ENCODE measurements at places on chromosomes 13 and 19.

DNA sequence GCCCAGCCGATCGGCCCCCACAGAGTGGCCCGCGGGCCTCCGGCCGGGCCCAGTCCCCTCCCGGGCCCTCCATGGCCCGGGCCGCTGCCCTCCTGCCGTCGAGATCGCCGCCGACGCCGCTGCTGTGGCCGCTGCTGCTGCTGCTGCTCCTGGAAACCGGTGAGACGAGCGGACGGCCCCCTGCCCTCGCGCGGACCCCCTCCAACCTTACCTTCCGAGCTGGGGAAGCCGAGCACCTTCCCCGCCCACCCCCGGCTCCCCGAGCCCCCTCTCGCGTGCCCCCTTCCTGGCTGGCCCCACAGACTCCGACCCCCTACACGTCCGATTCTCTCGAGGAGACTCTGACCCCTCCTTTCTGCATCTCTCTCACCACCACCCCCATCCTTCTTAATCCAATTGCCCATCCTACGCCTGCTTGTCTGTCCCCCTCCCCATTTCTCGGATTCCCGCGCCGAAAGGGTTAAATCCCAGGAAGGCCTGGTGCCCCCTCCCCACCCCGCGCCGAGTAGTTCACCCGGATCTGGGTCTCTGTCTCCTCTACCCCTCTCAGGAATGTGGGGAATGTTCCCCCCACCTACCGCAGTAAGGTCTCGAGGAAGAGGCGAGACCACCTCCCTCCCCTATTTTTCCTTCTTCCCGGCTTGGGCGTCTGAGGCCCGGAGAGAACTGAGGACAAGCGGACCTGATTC lies 502 bp downstream of the NECTIN2 start:
- DNase-seq, result peak; percentile 64

DNA sequence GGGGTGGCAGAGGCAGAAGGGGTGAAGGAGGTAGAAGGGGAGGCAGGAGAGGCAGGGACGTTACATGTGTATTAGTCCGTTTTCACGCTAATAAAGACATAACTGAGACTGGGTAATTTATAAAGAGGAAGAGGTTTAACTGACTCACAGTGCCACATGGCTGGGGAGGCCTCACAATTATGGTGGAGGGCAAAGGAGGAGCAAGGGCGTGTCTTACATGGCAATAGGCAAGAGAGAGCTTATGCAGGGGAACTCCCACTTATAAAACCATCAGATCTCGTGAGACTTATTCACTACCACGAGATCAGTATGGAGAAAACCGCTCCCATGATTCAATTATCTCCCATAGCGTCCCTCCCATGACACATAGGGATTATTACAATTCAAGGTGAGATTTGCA lies 19.0 kb upstream of the ACOD1 start:
- no peak for DNase-seq

DNA sequence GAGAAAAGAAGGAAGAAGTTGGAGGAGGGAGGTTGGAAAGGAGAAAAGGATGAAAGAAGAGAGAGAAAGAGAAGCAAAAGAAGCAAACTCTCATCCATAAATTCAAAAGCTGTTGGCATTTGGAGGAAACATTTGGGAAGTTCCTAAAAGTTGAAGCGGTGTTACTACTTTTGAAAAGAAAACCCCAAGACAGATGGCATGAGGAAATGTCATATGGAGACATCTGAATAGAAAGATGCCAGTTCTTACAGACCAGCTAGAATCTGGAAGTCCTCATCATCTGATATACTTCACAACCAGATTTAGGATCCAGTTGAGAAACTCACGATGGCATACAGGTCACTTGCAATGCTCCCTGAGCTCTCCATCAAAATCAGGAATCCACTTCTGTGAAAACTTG lies 86.9 kb downstream of the RAP2A start:
- DNase-seq, result no peak

DNA sequence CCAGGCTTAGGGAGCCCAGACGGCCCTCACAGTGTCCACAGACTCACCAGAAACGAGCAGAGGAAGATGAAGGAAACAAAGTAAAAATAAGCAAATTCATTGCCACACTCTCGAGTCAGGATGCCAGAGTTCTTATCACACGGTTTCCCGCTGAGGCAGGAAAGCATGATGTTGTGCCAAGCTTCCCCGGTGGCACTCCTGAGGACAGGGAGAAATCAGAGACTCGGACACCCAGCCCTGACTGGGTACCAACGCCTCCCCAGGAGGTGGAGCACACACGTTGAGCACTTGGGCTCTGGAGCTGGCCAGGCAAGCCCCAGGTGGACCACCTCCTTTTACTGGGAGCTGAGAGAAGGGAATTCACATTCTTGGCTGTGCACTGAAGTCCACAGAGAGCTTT lies 81.5 kb downstream of the IER2 start:
- no peak for DNase-seq

DNA sequence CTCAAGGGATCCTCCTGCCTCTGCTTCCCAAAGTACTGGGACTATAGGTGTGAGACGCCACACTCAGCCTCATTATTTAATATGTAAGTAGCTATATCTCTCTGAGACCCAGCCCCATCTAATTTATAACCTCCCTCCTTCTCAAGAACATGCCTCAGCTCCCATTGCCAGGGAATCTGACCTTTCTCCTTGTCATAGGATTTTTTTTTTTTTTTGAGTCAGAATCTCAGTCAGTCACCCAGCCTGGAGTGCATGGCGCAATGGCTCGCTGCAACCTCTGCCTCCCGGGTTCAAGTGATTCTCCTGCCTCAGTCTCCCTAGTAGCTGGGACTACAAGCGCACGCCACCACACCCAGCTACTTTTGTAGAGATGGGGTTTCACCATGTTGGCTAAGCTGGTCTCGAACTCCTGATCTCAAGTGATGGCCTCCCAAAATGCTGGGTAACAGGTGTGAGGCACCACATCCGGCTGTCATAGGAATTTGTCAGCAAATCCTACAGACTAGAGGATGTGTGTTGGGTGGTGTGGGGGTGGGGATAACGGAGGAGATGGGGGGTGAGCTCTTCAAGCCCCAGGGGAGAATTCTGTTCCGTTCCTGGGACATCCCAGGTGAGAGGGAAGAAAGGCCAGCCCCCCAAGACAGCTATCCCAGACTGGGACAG lies 5.1 kb upstream of the EPS8L1 start:
- no peak for DNase-seq
